ENCODE measurements at places on chromosomes 6 and 20.

GRCh38 chr6:12523726-12524125, 192.8 kb upstream of the PHACTR1 start:
- DNase-seq = no peak

DNA sequence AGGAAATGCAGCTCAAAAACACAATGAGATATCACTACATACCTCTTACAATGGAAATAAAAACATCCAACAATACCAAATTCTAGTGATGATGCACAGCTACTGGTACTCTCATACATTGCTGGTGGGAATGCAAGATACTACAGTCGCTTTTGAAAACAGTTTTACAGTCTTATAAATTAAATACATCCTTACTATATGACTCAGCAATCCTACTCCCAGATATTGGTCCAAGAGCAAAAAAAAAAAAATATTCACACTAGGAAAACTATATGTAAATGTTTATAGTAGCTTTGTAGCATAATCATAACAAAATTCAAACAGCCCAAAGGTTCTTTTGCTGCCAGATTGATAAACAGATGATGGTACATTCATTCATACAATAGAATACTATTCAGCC, 217.4 kb upstream of the FAM83B start:
- DNase-seq = no peak

GRCh38 chr6:40523505-40524172, 63.5 kb downstream of the LRFN2 start:
- no peak for DNase-seq

DNA sequence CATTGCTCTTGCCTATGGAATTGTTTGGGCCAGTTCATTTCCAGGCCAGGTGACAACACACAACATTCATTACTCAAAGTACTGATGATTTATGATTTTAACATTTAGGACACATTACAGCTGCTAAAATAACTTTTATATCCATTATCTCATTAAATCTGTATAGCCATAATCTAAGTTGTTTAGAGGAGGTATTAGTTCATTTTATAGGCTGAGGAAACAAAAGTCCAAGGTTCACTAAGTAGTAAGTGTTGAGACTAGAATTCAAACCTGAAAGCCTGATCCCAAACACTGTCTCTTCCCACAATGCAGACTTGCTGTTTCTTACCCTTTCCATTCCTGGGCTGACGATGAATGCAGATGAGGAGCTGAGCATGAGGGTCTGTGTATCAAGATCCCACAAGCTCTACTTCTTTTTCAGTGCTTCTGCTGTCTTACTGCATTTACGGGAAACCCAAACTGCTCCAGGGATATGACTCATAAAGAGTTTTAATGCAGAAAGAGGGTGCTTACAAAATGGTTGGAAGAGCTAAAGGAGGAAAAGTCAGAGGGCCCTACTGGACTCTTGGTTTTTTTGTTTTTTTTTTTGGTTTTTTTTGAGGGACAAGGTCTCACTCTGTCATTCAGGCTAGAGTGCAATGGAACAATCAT, 17.9 kb downstream of the TENT5A start:
- DNase-seq = no peak

DNA sequence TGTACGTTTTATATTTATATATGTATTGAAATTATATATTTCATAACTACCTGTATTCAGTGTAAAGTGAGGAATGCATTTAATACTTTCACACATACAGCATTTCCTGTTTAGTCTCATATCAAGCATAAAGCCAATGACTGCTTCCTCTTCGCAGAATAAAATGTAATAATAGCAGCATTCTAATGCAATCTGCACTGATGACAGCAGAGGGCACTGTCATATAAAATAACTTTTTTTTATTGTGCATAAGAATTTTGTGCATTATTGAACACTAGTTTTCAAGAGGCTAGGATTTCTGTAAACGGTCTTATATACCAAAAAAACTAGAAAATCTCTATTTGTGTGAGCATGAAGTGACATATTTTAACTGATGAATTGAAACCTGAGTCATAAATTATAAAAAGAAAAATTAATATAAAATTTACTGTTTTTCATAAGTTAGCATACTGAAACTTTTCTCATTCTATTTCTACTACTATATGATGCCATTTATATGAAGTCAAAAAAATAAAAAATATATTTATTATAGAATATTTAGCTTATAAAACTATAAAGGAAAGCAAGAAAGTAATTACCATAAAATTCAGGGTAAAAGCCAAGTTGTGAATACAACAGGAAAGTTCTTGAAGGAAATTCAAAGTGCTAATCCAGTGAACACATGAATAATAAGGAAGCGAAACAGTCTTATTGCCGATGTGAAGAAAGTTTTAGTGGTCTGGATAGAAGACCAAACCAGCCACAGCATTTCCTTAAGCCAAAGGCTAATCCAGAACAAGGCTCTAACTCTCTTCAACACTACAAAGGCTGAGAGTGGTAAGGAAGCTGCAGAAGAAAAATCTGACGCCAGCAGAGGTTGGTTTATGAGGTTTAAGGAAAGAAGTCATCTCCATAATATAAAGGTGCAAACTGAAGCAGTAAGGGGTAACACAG, 36.3 kb downstream of the RNF146 start:
- DNase-seq = peak; percentile 33

DNA sequence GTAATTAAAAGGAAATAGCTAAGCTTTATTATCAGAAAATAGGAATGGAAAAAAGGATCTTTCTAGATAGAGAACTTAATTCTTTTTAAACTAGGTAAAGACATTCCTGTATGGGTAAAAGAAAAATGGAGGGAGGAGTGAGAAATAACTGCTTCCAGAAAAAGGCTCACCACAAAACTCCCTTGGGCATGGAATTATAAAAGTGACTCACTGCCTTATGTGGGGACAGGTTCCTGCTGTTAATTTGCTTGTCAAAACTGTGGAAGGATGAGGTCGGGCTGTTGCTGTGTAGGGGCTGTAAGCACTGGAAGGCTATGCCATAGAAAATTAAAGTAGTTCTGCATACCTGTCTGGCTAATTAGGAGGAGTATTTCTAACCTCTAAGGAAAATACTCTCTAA, 158.7 kb downstream of the UBE3D start:
- DNase-seq = peak; percentile 85

DNA sequence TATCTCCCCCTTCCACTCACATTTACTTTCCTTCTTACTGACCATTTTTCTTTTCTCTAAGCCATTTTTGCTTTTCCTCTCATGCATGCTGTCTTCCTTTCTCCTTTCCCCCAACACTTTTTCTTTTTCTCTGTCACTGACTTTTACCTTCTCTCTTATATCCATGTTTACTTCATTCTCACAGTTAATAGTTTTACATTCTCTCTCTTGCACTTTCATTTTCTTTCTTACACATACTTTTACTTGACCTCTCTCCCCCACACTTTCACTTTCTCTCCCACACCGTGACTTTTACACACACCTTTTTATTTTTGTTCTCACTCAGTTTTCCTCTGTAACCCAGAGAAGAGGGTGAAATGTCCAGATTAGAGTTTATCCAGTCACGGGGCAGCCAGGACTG, 636.3 kb downstream of the PTPRT start:
- DNase-seq = no peak

DNA sequence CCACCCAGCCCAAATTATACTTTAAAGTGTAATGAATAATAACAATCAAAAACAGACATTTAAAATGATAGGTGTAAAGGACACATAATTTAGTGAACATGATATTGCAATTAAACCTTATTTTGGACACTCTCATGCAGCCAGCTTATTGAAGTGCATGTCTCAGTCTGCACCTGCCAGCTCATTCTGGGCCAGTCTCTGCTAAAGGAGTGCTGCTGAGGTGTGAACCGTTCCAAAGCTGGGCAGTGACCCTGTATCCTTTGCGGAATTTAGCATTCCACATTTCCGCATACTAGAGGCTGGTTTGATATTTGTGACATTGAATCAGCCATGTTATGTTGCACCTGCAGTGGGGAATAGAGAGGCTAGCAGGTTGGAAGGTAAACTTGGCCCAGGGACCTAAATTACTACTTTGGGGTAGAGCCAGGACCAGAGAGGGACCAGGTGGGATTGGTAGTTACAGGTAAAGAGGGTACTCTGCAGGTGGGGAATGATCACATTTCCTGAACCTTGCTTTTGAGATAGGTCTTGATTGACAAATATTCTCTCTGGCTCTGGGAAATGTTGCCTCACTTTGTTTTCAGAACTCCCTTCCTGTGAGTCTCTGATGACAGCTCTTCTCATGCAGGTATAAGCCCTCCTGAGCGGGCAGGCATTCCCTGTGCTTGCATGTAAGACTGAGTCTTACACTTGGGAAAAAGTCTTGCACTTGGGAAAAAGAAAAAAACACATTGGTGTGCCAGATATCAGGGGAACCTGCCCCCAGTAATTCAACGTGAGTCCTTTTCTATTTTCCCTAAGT, 26.2 kb downstream of the TULP4 start:
- DNase-seq = no peak

- DNase-seq = peak; percentile 15
Observed at GRCh38 chr6:169340395-169340794, 86.7 kb upstream of the THBS2 start.

DNA sequence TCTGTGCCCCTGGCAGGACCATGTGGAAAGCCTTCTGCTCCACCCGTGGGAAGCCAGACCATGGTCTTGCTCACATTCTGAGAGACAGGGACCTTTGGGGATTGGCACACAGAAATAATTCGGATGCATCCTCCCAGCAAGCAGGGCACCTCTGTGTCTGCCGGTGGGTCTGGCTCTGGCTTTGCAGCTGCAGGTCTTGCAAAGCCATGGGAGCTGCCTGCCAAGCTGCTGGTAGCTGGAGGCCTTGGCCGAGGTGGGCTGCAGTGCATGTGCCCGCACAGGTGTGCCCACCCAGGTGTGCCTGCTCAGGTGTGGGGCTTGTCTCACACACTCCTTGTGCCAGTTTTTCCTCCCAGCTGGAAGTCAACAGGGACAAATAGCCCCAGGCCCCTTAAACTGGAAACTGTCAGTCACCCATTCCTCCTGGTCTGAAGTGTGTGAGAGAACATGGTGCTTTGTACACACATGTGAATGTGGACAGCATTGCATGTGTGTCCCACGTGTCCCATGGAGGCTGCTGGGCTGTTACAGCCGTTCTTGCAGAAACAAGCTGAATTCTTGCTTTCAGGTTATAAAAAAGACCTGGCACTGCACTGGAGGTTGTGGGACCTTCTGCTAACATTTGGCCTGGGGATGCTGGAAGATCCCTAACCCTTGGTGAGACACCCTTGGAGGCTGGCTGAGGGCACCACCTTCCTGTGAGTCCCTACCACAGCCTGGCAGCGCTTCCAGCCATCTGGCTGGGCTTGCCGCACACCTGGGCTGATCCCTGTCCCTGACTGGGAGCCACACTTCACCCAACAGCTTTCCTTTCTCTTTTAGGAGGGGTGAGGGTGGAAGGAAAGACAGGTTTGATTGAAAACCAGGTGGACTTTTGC, 54.9 kb upstream of the SMOC2 start:
- DNase-seq = no peak

DNA sequence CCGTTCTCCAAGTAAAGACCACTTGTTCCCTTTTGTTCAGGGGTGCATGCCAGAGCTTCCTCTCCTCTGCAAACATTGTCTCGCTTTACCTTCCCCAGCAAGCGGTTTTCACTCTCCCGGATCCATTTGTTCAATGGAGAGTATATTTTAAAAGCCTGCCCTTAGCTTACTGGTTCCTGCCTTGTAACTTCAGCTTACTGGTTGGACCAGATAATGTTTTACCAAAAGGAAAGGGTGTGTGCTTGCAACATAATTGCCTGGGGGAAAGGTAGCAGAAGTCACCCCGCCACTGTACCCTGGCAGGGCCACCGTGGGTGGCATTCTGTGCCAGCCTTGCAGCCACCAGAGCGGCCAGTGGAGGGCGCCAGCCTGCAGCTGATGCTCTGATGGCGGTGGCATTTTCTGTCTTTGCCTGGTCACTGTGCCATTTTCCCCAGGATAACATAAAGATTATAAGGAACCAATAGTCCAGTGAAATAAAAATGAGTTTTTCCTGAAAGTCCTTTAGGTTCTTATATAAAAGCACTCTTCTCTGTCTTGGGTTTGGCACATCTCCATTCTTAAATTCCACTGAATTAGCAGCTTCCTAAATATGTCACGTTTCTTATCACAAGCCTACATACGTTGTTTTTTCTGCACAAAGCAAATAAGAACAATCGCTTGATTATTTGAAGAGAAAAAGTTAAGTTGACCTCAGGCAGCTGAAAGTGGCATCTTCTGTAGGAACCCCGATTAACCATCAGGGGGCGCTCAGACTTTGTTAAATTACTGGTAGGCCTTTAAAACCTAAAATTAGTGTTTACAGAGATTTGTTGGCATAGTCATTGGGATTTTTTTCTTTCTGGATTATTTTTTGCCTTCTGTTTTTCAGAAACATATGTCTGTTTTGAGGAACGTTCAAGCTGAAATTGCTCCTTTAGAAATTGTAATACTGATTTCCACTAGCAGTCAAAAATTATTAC, 67.4 kb upstream of the XRN2 start:
- DNase-seq = peak; percentile 75

DNA sequence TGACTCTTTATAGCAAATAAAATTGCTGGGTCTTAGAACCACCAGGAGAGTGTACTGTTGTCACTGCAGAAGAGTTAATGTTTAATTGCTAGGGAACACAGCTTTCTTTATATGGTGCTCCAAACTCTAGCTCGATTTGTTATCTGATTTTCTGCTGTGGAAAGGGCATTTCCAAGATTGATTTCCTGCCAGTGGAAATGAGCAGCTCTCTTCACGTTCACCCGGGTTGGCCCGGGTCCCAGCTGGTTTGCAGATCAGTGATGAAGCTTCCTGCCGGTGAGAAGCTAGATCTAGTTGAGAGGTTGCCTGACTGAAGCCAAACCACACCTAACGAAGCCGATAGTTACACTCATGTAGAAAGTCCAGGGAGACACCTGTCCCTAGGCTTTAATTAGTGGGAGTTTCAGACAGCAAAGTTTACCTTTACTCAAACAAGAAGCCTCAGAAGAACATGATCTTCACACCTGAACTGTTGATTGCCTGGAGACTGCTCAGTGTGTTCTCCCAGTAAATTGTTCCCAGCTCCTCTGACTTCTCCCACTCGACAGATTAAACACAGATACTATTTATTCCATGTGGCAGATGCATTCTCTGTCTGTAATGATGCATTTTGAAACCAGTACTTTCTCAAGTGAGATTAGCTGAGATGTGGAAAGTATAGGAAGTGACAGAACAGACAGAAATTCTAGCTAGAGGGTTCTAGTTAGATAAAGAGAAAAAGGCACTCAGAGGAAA, 27.8 kb downstream of the PAQR8 start:
- peak; percentile 72 for DNase-seq

DNA sequence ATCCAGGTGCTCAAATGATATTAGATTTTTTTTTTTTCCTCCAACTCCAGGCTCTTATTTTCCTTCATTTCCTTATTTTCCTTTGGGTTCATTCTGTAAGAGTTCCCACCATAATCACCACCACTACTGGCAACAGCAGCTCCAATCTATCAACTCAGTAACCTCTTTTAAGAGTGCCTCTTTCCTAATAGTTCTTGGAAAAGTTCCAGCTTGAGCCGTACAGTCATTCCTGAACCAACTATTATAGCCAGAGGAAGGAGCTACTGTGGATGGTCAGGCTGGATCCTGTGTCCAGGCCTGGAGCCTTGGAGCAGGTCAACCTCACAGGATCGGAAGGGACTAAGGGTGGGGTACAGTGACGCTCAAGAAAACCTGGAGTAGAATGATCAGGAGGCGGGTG, 4.2 kb upstream of the ANGPT4 start:
- DNase-seq = no peak

- peak; percentile 37 for DNase-seq
Observed at GRCh38 chr6:121856296-121856695, 420.9 kb downstream of the GJA1 start.

All from fibroblast of lung (primary cell).